Upper lobe of right lung (tissue), 1 donor: ENCODE measurements at places on chromosomes 6 and 20.
A peak's percentile ranks its signal among the peaks of the same experiment; 100 is the strongest.

DNA sequence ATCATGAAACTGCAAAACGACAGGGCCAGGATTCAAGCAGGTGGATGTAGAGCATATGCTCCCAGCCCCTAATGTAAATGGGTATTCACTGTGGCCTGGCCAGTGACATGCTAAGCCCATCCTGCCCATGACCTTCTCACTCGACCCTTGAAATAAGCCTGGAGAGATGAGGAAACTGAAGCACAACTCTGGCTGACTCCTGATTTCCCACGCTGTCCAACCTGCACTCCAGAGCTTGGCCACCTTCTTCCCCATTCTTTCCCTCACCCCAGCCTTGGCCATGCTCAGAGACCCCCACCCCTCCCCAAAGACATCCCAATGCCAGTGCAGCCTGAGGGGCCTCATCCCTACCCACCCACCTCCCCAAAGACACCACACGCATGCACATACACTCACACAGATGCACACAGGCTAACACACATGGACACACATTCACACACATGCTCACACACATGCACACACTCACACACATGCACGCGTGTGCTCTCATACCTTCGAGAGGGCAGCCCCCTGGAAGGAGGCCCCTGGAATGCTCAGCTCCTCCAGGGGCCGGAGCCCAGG is 12.4 kb downstream of the TFEB start:
- DNase-seq = no peak

- DNase-seq = no peak
These were observed 90.0 kb upstream of the MAFB start for GRCh38 chr20:40778894-40779496.

GRCh38 chr20:53495398-53496092 is 98.1 kb downstream of the ZNF217 start:
- no peak for DNase-seq

GRCh38 chr6:98828941-98829411 is 5.4 kb upstream of the POU3F2 start:
- no peak for DNase-seq

GRCh38 chr6:53038141-53038540 is 27.1 kb upstream of the FBXO9 start:
- no peak for DNase-seq

DNA sequence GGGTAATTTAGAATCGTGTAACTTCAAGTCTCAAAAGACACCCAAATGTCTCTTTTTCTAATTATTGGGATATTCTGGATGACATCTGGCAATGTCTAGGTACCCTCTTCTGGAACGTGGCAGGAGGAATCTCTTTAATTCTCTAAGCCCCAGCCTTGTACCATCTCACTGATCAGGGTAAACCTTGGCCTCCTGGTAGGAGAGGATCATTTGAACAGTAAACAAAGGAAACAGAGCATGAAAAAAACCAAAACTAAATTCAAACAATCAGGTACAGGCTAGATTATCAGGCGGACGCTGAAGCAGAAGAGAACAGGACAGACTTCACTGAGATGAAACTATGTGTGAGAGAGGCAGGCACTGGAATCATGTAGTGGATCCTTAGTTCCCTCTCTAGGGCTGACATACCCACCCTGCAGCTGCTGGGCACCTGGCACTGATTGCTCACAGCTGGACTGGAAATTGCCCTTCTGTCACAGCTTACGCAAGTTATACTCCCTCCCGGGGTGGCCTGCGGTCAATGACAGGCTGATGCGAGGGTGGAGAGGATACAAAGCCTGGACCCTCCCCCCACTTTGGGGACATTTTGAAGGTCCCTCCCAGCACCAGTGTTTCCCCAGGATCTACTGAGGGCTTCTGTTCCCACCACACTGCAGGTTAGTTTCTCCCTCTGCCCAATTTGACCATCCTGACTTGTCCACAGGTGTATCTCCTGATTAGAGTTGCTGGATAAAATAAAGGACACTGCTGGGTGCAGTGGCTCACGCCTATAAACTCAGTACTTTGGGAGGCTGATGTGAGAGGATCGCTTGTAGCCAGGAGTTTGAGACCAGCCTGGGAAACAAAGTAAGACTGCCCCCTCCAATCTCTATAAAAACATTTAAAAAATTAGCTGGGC is 20.6 kb upstream of the ZBTB24 start:
- DNase-seq = no peak

GRCh38 chr20:38445901-38446425 is 10.8 kb upstream of the SNHG17 start:
- DNase-seq = no peak

DNA sequence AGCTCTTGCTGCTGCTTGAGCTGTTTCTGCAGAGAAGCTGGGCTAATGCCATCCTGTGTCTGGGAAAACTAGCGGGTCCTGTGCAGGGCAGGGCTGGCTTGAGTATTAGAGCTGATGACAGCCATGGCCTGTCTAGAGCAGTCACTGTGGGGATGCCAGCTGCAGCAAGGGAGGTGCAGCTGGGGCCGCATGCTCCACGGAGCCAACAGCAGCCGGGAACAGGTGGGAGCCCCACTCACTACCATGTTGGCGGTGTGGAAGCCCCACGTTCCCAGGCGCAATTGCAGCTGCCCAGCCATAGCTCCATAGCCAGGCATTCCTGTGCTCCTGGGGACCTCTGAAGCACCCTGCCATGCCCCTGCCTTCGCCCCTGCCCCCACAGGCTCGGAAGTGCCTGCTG is 212.9 kb downstream of the TFAP2C start:
- DNase-seq = no peak

DNA sequence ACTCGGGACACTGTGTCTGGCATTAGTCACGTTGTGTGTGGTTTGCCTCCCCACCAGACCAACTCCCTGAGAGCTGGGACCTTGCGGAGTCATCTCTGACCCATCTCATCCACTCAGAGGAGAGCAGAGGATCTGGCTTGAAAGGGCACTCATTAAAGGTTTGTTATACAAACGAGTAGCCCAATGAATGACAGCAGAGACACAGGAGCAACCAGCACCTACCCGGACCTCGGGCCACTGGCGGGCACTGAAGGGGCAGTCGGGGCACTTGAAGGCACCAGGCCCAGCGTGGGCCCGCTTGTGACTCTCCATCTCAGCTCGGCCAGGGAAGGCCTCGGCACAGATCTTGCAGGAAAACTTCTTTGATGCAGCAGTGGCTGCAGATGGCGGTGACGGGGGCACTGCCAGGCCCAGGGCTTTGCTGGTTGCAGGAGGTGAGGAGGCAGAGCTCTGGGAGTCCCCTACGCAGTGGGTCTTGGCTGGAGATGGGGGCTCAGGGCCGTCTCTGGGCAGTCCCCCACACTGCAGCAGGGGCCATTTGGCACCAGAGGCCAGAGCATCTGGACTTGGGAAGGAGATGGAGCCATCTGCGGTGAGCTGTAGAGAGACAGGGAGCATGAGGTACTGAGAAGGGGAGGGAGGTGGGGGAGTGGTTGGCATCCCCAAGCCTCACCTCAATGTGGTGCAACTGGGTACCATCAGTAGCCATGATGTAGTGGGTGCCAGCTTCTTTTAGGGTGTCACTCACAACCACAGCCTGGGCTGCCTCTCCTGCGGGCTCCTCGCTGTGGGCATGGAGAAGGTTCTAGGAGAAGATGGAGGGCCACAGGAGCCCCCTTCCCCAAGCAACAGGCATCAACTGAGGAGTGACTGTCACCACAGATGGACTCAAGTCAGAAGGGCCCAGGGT is 17.7 kb downstream of the PCIF1 start:
- DNase-seq = no peak

GRCh38 chr20:24227600-24227999 is 239.0 kb upstream of the GGTLC1 start:
- DNase-seq = no peak

- no peak for DNase-seq
These were observed 35.6 kb downstream of the LRRC1 start for GRCh38 chr6:53830366-53830765.

DNA sequence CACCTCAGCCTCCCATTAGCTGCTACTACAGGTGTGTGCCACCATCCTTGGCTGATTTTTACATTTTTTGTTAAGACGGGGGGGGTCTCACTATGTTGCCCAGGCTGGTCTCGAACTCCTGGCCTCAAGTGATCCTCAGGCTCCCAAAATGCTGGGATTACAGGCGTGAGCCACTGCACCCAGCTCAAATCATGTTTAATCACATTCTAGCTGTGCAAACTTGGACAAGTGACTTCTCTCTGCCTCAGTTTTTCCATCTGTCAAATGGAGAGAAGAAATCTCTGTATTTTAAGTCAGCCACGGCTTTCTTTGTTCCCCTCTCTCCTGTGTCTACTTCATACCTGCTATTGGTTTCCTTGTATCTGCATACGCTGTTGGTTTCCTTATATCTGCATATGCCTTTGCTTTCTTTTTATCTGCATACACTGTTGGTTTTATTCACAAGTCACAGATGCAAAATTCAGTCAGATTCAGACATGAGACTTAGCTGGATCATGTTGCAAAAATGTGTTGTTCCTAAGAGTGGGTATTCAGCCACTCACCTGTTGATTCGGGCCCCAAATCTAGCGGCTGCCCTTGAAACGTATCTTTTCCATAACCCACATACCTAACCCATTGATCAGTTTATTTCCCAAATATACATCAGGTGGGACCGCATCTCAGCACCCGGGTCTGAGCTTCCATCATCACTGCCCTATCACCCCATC is 30.2 kb downstream of the SULF2 start:
- no peak for DNase-seq

- no peak for DNase-seq
These were observed 6.6 kb downstream of the HLA-F start for GRCh38 chr6:29729774-29730328.

DNA sequence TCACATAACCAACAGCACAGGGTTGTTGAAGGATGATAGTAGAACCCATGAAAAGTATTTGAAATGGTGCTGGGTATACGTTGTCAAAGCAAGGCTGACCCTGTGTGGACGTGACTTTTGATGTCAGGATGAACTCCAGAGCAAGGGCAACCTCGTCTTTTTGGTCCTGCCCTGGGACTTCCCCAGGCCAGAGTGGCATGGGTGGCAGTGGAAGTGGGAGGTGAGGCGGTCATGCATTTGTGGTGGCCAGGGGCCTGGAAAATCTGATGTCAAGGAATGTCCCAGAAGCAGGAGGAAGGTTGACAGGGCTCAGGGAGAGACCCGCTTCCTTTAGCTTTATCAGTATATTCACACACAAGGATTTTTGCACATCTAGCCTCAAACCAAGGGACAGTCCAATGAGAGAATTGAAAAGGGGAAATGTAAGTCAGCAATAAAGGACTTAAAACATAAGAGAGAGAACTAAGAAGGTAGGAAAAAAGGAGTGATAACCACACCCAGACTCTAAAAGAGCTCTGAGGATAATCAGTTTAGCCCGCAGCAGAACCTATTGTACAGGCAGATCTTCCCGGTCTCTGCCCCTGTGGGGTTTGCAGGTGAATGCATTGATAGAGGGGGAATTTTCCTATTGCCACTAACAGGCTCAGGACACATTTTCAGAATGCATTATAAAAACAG is 98.8 kb upstream of the HDGFL1 start:
- DNase-seq = no peak

DNA sequence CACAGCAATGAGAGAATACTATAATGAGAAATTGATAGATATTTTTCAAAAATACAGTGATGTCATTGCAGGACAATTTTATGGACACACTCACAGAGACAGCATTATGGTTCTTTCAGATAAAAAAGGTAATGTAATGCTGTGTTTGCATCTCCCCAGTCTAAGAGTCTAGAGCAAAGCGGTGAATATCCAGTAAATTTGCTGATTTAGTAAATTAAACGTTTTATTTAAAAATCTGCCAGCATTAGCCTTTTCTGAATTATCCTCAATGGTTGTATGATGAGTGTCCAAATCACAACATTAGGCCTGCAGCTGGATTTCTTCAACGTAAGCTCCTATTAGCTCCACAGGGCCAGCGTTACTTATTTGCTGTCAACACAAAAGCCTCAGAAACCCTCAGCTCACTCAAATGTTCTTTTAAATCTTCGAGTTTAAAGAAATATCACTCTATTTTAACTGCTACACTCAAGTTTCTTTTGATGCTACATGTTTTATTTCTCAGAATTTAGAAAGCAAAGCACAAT is 16.0 kb downstream of the SMPDL3A start:
- DNase-seq = no peak

DNA sequence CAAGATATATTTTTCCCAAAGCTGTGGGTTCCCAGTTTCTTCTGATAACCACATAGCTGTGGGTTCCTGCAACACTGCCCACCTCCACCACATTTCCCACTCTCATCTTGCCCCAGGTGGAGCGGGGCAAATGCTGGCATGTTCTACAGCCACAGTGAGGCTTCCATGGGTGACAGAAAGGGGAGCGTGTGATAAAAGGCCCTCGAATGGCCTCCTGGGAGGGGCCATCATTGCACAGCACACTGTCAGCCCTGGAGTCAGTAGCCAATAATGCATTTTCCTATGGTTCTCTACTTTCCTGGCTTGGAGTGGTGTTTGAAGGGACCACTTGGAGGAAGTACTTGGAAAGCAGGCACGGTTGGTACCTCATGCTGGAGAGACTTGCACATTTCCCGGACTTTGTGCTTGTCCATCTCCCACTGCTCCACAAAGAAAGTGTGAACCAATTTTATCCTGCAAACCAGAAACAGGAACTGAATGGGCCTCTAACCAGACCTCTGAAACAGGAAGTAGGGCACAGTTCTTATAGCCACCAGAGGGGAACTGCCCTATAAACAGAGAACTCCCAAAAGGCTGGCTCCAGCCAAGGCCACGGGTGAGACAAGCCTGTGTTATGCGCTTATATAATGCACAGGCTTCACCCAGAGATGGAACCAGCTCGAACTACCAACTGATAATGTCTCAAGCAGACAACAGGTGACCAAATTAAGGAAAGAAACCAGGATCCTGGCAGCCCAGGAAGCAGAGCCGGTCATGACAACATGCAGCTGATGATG is 8.6 kb downstream of the MAP3K5 start:
- DNase-seq = peak; percentile 69

DNA sequence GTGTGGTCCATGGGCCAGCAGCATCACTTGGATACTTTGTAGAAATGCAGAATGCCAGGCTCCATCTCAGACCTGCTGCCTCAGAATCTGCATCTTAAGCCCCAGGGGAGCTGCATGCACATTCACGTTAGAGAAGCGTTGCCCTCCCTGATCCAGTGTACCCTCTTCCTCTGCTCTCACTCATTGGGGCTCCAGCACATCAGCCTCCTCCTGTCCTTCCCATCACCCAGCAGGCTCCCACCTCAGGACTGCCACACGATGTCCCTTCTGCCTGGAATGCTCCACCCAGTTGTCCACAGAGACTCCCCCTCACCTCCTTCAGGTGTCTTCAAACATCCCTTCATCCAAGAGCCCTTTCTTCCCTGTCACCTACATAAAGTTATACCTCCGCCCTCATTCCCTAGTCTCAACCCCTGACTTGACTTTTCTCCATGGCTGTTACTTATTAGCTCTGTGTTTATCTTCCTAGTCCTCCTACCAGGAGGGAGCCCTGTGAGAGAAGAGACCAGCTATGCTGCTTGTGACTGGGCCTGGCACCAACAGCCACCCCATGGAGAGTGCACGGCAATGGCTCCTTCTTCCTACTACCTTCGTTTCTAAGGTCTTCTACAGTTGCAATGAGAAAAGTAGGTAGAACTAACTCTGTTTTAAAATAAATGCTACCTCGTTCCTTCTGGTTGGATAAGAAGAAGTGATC is 3.3 kb upstream of the ACSS1 start:
- DNase-seq = peak; percentile 27

GRCh38 chr6:88072462-88072861 is 24.8 kb downstream of the SPACA1 start:
- no peak for DNase-seq
